ENCODE measurements at places on chromosomes 3 and 15.

DNA sequence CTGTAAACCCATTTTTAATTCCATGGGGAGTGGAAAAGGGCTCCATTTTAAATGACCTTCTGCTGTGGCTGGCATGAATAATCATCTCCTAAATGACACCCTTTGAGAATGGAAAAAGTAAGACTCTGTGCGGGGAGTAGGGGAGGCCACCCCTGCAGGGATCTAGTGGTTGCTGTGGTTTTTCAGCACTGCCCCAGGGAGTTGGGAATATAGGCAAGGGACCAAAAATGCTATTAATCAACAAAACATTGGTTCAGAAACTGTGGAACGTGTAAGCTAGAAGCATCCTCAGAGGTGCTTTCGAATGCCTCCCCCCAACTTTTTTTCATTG is 30.1 kb upstream of the ADAMTS7 start:
- DNase-seq = no peak

DNA sequence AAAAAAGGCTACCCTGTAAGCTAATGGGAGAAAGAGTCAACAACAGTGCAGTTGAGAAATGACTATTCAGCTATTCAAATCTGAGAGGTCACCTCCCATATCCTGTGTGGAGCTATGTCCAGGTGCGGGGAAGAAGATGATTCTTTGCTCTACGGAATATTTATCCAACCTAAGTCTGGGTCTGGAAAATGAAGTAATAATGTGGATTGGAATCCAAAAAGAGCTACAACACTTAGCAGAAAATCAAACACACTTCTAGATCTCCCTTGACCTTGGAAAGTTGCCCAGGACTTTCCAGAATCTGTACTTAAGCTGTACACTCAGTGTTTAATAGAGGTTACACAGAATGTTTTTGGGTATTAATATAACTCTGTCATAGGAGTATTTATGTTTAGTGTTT is 251.9 kb downstream of the NAALADL2 start:
- DNase-seq = no peak

DNA sequence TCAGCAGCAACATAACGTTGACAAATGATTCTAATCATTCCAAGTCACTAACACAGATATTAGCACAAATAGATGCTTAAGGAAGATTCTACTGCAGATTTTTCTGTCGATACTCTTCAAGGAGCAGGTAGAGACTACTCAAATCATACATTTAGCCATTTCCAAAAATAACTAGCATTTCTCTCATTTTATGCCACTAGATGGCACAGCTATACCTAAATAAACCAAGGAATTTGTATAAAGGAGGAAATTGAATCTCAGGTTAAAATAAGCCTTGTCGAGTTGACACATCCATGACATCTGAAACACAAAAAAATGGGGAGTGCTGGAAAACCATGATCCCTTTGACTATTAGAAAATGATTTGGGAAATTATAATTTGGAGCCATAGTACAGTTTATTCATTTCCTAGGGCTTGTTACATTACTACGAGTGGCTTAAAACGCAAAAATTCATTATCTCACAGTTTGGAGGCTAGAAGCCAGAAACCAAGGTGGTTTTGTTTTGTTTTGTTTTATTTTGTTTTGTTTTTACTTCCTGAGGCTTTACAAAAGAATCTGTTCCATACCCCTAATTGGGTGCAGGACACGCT is 59.5 kb upstream of the STRIT1 start:
- no peak for DNase-seq

- no peak for DNase-seq
Measured at GRCh38 chr3:157204431-157204830, 44.5 kb upstream of the CCNL1 start.

GRCh38 chr3:19384868-19385267 is 236.6 kb downstream of the KCNH8 start:
- DNase-seq = no peak

DNA sequence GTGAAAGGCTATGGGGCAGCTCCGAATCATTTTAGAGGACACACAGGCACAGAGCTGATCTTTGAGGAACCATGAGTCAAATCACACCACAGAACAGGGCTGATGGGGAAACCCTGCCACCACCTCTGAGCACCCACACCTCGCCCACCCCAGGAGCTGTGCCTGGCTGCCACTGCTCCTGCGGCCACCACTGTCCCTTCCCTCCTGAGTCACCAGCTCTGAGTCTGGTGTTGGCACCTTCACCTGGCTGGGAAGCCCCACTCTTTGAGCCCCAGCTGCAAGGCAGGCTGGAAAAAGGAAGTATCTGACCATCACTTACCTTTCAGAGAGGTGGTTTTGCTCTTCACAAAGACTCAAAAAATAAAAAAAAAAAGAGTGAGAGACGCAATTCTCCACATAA is 63.6 kb upstream of the MEF2A start:
- no peak for DNase-seq

- no peak for DNase-seq
Measured at GRCh38 chr3:144466114-144466513, 494.5 kb downstream of the DIPK2A start.

DNA sequence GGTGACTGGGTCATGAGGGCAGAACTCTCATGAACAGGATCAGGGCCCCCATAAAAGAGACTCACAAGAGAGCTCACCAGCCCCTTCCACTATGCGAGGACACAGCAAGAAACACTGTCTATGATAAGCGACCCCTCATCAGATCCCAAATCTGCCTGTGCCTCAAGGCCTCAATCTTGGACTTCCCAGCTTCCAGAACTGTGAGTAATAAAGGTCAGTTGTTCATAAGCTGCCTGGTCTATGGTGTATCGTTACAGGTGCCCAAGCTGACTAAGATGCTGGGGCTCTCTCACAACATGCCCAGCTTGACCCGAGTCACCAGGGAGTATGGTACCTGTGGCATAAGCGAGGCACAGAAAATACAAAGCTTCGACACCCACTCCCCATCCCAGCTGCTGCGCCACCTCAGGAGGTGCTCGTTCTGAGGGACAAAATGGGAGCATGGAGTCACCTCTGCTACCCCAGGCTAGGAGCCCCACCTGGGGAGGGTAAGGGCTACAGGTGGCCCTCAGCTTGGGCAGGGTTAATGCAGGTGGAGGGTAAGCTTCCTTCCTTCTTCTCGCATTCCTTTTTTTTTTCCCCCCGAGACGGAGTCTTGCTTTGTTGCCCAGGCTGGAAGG is 234.1 kb downstream of the ADAMTS17 start:
- DNase-seq = no peak

GRCh38 chr3:71135373-71136088 is 448.0 kb downstream of the FOXP1 start:
- no peak for DNase-seq

DNA sequence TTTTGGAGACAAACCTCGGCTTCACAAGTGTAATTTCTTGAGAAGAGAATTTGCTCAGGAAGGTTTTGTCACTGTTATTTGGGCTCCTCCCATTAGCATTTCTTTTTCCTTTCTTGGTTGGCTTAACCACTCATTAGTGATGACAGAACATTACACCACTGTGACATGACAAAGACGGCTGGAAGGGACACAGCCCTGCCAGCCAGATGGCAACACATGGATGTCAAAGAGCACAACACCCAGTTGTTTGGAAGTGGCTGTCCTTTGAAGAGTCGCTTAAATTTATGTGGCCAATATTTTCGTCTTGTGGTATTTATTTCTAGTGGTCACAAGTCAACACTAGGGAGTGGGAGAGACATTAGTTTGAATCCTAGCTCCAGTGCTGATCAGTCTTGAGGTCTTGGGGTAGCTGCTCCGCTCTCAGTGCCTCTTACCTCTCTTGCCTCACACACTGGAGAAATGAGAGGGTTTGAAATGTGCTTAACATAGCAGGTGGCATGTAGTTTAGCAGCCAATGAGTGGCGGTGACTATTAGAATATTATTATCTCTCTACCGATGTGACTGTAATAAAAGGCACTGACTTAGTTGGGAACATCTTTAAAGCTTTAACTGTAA is 92.8 kb downstream of the FRMD4B start:
- no peak for DNase-seq

DNA sequence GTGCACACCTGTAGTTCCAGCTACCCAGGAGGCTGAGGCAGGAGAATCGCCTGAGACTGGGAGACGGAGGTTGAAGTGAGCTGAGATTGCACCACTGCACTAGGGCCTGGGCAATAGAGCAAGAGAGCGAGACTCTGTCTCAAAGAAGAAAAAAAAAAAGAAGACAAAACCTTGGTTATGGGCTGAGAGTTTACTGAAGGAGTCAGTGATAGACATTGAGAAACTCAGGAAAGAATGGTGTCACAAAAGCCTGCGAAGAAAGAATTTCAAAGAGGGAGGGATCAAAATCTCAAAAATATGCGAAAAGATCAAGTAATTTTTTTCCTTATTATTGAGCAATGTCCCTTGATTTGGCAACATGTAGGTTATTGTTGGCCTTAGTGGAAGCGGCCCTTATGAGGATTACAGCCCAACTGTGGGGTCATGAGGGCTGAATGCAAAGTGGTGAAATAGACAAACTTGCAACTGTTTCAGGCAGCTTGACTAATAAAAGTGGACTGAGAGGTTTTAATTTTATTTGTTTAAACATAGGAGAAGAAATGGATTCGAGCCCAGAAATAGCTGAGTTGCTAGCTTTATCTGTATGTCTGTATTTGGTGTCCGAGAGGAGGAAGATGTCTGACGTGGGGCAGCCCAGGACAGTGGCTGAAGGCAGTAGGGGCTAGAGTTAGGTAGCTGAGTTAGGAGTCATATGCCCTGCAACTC is 18.8 kb upstream of the CELF6 start:
- no peak for DNase-seq

DNA sequence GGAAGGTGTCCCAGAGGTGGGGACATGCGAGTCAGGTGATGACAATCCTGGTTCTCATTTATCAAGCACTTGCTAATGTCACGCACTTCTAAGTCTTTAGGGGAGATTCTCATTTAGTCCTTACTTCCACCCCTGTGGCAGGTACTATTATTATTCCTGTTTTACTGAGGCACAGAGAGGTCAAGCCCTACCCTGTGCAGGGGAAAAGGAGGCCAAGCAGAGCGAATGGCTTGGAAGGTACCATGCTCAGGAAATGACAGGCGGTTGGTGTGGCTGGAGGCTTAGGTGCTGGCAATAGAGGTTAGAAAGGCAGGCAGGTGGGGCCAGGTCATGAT is 268.9 kb downstream of the UACA start:
- DNase-seq = no peak

DNA sequence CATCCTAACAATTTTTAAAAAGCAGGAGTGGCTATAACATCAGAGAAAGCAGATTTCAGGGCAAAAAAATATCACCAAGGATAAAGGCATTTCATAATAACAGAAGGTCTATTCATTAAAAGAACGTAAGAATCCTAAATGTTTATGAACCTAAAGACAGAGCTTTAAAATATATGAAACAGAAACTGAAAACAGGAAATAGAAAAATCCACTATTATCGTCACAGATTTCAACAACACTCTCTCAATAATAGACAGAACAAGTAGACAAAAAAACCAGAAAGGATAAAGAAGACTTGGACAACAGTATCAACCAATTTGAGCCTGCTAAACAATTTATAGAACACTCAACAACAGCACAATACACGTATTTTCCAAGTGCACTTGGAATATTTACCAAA is 71.4 kb downstream of the FBXL22 start:
- no peak for DNase-seq

DNA sequence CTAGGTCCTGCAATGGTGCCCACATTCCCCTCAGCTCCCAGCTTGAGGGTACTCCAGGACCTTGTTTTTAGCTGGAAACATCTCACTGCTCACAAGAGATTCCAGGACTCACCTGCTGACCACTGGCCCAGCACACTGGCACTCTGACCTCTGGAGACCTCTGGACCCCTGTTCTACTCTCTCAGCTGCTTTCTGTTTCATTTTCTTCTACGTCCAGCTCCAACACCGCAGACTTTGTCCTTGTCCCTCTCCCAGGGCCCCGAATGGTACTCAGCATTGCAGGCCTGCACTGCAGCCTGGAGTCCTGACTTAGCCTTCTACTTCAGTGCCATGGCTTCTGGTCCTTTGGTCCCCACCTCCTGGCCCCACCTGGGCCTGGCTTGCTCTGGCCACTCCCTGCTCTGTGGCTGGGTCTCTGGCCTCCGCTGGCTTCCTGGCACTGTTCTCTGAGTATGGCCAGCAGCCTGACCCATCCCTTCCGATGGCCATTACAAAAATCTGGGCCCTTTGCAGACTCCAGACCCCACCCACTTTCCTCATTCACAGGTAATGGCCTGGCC is 27.9 kb downstream of the KY start:
- no peak for DNase-seq

DNA sequence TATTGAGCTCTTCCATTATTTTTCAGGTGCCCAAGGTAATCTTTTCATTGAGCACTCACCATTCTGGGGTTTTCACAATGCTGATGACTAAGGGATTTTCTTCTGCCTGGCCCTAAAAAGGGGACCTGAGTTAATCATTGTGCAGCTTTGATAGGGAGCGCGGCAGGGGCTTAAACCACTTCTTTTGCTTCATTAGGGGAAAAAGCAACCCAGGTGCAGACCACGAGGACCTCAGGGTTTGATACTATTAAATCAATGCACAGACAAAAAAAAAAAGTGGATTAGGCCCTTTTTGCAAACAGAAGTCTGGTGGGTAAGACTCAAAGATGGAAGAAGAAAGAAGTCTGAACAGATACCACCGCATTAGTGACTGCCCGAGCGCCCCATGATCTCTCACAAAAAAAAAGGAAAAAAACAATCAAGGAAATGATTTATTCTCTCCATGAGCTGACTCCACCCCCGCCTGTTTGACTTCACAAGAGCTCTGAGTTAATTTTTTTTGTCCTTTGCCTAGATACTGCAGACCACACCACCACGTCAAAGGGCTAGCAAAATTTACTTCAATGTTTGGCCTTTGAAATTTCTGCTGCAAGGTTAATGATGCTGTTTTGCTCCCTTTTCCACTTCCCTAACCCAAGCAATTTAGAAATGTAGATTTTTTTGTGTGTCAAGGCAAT is 78.0 kb upstream of the FEZF2 start:
- no peak for DNase-seq

GRCh38 chr15:73866881-73867410 is 6.4 kb upstream of the TBC1D21 start:
- no peak for DNase-seq

DNA sequence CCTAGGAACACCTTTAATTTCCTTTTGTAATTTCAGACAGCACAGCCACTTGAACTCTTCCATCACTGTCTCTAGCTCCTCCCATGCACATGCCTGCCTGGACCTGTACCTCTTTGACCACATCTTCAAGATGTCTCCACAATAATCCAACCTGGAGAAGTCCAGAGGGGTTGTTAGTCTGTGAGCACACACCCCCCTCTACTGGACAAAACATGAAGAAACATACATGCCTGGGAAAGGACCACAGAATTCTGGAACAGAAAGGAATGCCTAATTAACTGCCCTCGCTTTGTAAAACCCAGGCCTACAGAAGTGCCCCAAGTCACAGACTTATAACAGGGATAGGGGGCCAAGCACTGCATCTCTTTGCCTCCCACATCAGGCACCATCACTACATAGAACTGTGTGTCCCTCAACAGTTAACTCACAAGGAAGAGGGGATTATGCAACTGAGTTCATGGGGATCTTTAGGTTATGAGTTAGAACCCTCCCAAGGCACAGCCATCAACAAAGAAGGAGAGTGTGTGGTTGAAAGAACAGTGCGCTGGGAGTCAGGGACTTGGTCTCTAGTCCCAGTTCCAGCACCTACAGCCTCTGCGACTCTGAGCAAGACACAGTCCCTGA is 61.7 kb downstream of the FMN1 start:
- no peak for DNase-seq

Measured in activated naive CD4-positive, alpha-beta T cell (primary cell).